Sciatic nerve (tissue), 2 donors: ENCODE measurements at places on chromosomes 11 and 22.

DNA sequence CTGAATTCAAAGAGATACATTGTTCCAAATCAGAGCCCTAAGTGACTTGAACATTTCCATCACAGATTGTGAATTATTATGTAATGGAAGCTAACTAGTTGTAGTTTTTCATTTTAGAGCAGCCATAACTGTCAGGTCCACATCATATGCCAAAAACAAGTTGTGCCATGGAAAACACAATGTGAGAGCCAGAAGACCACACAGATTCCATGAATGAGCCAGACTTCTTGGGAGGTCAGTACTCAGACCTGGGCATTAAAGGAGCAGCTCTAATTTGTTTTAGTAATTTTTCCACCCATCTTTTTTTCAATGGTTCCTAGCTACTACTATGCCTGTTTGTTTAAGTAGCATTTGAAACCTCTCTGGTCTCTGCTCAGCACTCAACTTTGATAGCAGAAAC, 279.4 kb downstream of the FAT3 start:
- no peak for DNase-seq

- no peak for DNase-seq
These were observed 16.0 kb upstream of the ADA2 start for GRCh38 chr22:17235149-17235655.

DNA sequence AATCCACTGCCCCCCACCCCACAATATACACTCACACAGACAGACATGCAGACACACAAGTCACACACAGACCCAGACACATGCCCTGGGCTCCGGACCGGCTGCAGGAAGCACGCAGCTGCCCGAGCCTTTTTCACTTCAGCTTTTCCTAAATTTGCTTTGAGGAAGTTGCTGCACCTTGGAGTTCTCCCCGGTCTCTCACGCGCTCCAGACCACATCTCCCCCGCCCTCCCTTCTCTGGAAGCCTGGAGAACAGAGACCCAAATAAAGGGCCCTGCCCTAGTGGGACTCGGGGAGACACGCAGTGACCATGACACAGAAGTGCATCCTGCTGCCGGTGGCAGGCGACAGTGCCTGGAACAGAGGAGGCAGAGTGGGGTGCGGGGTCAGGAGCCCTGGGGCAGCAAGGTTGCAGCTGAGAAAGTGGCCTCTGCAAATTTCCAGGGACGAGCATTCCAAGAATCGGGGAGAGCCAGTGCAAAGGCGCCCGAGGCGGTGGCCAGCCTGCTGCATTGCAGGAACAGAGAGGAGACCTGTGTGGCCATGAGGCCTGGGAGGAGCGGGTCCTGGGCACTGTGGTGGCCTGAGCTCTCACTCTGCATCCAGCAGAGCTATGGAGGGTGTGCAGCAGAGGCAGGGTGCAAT, 19.1 kb downstream of the RPL3 start:
- no peak for DNase-seq

GRCh38 chr11:121035780-121036179, 11.9 kb downstream of the TBCEL start:
- no peak for DNase-seq

- DNase-seq = no peak
These were observed 2.0 kb upstream of the NRXN2 start for GRCh38 chr11:64724863-64725532.

GRCh38 chr11:113736323-113736722, 30.2 kb upstream of the TMPRSS5 start:
- no peak for DNase-seq
